ENCODE measurements at places on chromosomes 16 and 17.
A peak's percentile ranks its signal among the peaks of the same experiment; 100 is the strongest.

DNA sequence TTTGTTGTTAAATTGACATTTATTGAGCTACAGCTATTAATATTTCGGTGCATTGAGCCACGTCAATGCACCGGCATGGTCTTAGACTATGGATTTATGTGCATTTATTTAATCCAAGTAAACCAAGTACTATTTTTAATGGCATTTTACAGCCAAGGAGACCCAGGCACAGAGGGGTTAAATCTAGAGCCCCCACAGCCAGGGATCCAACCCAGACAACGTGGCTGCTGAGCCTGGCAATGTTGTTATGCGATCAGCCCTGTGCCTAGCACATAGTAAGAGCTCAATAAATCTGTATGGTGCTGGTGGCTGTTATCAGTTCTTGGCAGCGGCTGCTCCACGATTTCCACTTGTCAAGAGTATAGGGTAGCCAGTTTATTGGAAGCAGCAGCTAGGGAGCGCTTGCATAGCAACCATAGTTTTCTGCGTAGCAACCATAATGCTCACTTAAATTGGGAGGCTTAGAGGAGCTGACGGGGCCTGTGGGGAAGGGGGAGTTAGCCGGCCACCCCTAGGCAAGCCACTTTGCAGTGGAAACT lies 541 bp upstream of the RBBP6 start:
- no peak for DNase-seq

- DNase-seq = no peak
Measured at GRCh38 chr16:54548281-54548680, 261.7 kb upstream of the IRX3 start.

- DNase-seq = no peak
Measured at GRCh38 chr16:57620335-57621231, 7.8 kb upstream of the ADGRG1 start.

DNA sequence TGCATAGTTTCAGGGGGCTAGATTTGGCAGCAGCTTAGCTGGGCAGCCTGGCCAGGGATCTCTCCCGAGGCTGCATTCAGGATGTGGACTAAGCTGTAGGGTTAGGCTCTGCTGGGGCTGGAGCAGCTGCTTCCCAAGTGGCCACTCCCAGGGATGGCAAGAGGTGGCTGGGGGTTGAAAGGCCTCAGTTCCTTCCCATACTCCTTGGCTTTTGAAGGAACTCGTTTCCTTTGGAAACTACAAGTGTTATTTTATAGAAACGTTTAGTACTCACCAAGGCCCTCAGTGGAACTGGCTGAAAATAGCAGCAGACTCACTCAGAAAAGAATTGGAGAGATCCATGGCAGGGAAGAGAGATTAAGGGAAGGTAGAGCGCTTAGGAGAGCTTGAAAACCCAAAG lies 76.4 kb downstream of the WWP2 start:
- DNase-seq = no peak

DNA sequence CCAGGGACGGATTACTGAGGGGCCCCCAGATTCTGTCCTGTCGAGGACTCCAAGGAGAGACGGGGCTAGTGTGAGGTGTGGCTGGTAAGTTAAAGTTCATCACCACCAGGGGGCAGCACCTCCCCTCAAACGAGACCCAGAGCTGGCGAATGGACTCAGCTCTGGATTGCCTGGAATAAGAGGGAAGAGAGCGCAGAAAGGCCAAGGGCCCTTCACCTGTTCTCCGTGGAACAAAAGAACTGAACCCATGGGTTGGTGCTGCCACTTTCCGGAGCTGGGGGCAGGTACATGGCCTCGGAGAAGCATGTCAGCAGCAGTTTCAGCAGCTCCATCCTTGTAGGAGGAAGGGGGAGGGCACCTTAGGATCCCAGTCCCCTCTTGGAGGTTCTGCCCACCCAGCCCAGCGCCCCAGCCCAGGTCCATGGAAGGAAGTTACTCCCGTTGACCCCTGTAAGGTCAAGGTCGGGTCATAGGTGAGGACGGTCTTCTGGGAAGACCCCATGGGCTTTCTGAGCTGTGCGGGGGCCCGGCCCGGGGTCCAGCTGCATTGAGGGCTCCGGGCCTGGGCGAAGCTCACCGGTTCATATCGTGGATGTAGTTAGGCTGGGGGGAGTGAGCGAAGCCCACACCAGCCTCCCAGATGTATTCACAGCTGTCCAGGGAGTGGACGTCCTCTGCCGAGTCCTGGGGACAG lies 10.8 kb downstream of the HID1 start:
- DNase-seq = peak; percentile 74

DNA sequence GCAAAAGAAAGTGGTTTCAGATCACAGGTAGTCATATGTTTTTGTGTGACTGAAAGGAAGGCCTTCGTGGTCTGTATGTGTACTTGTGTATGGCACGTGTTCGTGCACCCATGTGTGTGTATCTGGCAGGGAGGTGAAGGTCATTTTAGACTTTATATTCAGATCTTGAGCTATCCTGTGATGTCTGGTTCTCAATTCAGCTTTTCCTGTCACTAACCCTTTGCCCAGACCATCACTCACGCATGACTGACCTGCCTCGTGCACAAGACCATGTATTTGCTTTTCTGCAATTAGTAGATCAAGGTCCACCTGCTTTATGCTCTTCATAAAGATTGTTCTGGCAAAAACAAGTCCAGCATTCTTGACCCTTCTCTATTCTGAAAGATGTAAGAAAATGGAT lies 139.7 kb upstream of the MAF start:
- DNase-seq = no peak

GRCh38 chr17:38738007-38738662 lies 8.0 kb downstream of the CISD3 start:
- no peak for DNase-seq

DNA sequence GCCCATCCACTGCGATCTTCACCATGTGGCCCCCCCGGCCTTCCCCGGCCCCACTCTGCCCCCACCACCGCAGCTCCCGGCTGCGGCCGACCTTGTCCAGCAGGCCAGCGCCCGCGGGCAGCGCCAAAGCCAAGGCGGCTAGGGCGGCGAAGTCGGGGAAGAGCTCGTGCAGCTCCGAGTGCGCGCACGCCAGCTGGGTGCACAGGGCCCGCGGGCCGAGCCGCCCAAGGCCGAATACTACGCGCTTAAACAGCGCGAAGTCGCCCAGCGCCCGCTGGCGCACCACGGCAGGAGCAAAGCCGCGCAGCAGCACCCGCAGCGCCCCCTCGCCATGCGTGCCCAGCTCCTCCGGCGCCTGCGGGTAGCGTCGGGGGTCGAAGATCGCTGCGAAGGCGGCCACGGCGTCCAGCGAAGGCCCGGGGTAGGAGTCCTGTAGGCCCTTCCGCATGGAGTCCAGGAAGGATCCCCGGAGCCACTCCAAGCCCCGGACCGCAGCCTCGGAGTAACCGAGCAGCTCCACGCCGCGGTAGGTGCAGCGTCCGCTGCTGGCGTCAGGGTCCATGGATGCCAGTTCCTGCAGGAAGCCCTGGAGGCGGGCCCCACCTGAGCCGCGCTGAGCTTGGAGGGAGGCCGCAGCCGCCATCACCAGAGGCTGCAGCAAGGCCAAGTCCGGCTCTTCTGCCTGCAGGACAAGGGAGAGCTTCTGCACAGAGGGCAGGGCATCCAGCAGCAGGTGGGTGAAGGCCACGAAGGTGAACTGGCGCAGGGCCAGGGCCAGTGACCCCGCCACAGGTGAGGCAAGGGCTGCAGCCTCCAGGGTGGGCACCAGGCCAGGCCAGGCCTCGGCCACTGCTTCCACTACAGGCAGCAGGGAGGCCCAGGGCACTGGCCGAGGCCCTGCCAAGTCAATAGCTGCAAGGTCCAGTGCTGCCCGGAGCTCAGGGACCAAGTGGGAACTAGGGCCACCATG lies 10.3 kb downstream of the C17orf113 start:
- no peak for DNase-seq
